CD4-positive, alpha-beta T cell treated with Interleukin-17A for 1 hour (primary cell): ENCODE measurements at places on chromosomes 16 and 17.

- DNase-seq: no peak
These were observed at the start of gene RHBDF1 for GRCh38 chr16:72561-73548. TSS of gene RHBDF1 (minus strand) at chr16:72631. CDS start at chr16:65015, 7,616 bp downstream.

DNA sequence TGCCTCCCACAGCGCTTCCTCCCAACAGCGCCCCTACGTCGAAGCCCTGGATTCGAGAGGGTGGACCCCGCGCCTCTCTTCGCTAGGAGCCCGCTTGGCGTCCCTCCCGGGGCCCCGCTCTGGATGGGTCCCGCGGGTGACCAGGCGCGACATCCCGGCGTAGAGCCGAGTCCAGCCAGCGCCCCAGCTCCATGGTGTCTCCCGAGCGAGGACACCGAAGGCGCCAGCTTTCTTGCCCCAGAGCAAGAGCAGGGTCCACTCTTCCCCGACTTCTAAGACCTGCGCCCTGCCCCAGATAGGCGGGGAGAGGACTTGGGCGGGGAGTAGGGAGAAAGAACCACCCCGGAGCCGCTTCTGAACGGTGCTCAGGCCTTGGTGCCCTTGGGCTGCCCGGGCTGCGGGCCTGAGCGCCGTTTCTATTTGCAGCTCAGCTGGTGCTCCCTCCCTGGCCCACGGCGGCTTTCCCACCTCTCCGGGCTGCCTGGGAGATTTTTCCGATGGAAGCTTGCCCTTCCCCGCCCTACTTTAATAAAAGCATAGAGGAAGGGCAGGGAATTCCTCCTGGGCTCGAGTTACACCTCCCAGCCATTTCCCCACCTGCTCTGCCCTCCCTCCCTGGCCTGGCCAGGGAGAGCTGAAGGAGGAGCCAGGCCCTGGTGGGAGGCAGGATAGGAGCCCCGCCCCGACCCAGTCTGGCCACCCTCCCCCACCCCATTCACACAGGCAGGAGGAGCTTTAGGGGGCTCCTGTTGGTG lies 1.8 kb downstream of the MMP15 start:
- no peak for DNase-seq

GRCh38 chr17:38719943-38720641 lies 10.0 kb upstream of the CISD3 start:
- DNase-seq: no peak

GRCh38 chr17:10757067-10757466 lies 27.2 kb upstream of the TMEM220 start:
- DNase-seq: no peak

GRCh38 chr16:24689128-24689527 lies 40.3 kb upstream of the TNRC6A start:
- no peak for DNase-seq

DNA sequence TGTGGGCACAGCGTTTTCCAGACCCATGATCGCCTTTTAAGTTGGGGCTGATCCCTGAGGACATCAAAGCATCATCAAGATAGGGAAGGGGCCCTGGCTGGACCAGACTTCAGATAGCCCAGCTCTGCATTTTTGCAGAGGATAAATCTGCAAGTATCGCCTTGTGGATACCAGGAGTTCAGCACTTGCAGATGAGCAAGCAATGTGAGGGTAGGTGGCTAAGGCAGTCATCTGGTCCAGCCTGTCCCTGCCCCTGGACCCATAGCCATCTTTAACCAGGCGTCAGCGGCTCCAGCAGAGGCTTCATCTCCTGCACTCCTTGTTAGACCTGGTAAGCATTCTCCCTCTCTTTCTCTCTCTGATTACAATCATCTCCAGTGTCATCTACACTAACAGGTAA lies 9.0 kb upstream of the MRPS23 start:
- DNase-seq: no peak

DNA sequence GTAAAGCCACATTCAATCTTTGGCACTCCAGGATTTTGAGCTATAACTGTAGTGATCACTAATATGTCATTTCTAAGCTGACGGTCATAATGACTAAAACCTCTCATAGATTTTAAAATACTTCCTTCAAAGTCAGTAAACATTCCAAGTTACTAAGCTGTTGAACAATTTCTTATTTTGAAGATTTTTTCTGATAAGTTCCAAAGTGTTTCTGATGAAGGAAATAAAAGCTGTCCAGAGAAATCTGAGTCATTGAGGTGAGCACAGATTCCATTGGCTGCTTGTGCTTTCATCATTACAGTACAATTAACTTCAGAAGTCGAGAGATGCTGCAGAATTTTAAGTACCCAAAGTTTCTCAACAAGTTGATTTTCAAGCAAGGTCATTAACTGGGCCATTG lies 23.9 kb downstream of the NLRC5 start:
- DNase-seq: no peak

- DNase-seq: no peak
These were observed 10.2 kb downstream of the ATP2A3 start for GRCh38 chr17:3954086-3954485.

DNA sequence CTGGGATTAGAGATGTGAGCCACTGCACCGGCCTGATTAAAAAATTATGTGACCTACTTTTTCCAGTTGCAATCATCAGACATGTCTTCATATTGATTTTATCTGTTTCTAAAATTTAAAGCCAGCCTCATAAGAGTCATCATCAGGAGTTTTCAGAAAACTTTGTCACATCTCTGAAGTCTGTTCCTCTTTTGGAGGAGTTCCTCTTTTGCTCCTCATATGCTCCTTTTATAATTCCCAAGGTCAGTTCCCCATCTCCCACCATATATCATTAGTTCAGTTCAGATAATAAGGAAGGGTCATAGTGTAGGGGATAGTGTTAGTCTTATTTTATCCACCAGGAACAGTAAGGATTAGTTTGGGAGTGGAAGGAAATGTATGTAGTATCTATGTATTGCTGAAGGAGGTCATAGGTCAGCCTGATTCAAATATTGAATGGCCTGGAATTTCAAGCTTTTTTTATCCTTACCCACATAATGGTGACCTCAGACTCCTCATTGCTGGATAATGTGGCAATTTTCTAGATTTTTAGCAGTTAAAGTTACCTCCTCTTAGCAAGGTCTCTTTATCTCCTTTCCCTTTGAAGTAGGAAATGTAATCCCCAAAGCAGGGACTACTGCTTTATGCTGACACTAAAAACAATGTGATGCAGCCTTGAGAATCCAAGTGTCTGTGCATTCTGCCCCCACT lies 13.8 kb upstream of the DUSP14 start:
- DNase-seq: no peak

- peak; percentile 65 for DNase-seq
These were observed 9.0 kb downstream of the VPS9D1 start for GRCh38 chr16:89711601-89712273.

DNA sequence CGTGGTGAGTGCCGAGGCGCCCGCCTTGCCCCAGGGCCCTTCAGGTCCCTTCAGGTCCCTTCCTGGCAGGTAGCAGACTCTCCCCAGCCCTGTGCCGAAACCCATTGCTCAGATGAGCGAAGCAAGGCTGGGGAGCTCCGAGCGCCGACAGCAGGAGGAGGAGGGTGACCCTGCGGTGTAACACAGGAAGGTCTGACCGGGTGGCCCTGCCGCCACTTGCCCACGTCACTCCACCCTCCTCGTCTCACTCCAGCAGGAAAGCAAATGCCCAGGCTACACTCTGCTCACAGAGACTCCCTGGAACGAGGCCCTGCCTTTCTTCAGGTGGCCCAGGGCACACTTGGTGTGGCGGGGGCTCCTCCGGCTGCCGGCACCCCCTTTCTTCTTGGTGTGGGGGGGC lies 57.2 kb downstream of the ACTG1 start:
- DNase-seq: no peak

DNA sequence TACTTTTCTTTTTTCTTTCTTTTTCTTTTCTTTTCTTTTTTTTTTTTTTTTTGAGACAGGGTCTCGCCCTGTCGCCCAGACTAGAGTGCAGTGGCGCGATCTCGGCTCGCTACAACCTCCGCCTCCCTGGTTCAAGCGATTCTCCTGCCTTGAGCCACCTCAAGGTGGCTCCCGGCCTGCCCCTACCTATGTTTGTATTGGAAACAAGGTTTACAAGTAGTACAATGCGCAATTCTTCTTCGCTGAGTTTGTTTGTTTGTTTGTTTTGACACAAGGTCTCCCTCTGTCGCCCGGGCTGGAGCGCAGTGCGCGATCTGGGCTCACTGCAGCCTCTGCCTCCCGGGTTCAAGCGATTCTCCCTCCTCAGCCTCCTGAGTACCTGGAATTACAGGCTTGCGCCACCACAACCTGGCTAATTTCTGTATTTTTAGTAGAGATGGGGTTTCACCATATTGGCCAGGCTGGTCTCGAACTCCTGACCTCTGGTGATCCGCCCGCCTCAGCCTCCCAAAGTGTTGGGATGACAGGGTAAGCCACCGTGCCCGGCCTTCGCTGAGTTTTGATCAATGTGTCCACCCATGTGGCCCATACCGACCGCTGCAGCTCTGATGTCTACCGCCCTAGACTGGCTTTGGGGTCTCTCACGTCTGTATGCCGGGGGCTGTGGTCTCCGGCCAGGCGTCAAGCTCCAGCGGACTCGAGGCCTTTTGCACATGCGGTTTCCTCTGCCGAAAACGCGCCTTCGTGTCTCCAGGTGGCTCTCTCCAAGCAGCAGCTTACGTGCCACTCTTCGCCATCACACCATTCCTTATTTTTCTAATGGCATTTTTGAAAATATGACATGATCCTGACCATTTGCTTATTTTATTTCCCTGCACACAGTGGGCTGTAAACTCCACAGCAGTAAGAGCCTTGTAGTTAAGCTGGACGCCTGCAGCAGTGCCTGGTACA lies 1.1 kb upstream of the YBX2 start:
- peak; percentile 5 for DNase-seq

- DNase-seq: no peak
These were observed 6.0 kb upstream of the RNF135 start for GRCh38 chr17:30964876-30965275.

- no peak for DNase-seq
These were observed 4.5 kb upstream of the PHAF1 start for GRCh38 chr16:67105246-67105645.

DNA sequence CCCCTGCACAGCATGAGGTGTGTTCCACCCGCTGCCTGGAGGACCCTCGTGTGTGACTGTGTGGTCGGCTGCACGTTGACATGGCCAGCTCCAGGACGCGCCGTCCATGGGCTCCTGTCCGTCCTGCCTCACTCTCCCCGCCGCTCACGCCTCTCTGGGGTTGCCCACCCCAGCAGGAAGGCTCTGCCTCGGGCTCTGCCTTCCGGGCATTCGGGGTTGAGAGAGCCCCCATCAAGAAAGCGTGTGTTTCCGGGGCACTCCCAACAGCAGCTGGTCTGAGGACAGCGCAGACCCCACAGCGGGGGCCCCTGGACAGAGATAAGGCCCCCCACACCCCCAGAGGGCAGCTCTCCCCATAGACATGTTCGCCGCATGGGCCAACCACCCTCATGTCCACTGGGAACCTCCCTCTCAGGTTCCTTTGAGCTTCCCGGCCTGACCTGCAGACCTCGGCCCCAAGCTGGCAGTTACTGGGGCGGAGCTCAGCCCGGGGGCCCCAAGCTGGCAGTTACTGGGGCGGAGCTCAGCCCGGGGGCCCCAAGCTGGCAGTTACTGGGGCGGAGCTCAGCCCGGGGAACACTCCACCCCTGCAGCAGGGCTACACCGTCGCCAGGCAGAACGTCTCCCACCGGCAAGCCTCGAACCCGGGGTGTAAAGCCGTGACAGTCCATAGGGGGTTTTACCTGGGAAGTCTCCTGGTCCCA lies 8.4 kb upstream of the PIEZO1 start:
- no peak for DNase-seq

DNA sequence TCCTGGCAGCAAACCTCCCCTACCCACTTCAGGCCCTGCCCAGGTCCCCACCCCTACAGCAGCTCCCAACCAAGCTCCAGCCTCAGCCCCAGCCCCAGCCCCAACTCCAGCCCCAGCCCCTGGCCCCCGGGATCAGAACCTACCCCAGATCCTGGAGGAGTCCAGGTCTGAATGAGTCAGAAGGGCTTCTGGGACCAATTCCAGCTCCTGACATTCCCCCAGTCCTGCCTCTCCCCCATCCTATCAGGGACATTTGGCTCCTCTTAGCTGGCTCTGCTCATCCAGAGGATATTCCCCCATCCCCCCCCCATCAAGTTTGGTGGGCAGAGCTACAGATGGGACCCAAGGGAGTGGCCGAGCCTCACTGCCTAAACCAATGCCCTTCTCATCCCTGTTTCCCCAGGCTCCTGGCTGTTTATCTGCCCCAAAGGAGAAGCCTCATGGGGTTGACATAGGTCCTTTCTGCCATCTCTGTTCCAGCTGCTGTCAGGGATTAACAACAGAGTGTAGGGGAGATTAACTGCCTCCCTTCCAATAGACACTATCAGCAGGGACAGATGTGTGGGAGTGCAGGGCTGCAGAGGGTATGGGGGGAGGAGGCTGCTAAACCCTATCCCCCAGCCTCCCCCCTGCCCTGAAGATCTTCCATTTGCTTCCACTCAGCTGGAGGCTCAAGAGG lies 16.5 kb downstream of the CNTNAP1 start:
- DNase-seq: no peak

- DNase-seq: no peak
These were observed 3.7 kb upstream of the RAB40C start for GRCh38 chr16:586047-586644.

DNA sequence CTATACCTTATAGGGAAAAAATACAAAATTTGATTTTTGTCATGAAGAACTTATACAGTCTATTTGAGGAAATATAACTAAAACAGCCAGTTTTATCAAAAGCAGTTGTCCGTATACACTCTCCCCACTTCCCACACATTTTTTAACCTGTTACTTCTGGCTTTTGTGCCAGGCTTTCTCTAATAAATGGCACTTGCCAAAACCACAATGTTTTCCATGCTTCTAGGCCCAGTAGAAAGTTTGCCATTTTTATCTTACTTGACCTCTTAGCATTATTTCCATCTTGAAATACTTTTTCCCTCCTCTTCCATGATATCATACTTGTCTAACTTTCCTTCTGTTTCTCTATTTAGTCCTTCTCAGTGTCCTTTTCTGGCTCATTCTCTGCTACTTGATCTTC lies 38.8 kb downstream of the EFCAB5 start:
- no peak for DNase-seq

- DNase-seq: peak; percentile 78
These were observed 21.7 kb downstream of the USP36 start for GRCh38 chr17:78818932-78819331.

GRCh38 chr16:85719605-85720301 lies 31.0 kb upstream of the GINS2 start:
- no peak for DNase-seq

DNA sequence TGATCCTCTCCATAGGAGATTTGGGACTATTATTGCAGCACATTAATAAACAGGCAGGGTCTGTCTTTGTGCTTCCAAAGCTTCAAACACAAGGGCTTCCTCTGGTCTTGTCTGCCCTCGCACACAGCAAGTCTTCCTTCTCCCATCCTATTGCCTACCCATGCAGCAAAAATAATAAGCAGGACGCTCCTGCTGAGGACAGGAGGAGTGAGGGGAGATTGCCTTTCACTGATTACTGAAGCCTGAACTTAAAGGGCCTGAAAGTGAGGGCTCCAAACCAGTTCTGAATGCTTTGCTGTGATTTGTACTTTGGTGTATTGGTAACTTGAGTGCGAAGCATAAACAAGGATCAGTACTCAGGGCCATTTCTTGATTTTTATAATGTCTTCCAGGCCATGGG lies 197.6 kb upstream of the XYLT1 start:
- DNase-seq: no peak

DNA sequence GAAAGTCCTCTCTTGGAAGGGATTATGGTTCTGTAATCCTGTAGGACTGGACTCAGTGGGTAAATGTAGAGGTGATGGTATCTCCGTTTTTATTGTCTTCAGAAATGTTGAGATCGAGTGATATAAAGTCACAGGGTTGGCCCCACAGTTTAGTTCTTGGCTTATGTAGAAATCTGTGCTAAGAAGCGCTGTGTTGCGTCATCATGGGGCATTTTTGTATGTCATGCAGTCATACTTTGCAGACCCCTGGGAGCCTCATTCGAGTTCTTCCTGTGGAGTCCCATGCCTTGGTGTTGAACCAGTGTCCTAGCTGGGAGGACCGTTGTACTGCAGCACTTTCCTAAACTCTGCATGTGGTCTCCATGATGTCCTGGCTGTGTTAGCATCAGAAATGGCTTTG lies 619.7 kb downstream of the MAF start:
- DNase-seq: no peak
